ENCODE measurements at places on chromosomes 5 and 9.

DNA sequence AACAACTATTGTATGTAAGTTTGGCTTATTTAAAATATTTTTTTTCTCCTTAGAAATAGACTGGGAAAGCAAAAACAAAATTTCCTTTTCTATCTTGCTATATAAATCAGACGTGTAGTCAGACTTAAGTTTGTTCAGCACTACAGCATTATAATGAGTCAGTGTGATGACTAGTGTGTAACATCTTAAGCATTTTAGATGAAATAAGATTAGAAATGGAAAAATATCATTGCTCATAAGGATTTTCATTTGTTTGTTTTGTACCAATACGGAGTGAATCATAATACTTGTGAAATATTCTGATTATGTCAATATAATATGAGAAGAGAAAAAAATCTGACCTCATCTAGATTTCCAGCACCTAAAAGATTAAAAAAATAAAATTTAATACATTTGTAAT, 64.7 kb upstream of the RICTOR start:
- DNase-seq, result no peak

DNA sequence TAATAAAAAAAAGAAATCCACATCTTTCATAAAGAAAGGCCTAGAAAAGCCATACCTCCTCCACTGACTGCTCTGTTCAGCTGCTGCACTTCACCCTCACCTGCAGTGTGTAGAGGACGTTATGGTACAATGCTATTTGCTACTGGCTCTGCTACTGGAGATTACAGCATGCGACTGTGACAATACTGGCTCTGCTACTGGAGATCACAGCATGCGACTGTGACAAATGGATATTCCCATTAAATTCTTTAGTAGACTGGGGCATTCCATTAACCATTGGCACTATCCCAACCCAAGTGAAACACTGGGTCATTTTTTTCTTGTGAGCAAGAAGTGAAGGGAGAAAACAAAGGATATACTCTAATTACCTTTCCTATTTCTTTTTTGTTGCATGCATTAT, 1063.5 kb upstream of the DMAC1 start:
- no peak for DNase-seq

DNA sequence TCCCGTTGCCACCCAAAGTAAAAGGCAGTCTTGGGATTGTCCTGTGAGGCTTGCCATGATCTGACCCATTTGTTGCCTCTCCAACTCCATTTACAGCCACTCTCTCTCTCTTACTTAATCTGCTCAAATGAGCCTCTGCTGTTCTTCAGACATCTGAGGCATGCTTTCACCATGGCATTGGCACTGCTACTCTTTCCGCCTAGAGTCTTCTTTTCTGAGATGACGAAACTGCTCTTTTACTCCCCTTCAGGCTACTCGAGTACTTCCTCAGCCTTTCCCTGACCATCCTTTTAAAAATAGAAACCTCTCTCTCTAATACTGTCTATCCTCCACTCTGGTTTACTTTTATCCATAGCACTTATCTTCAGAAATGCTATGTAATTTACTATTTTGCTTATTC, 9.0 kb downstream of the FOCAD start:
- DNase-seq, result no peak

DNA sequence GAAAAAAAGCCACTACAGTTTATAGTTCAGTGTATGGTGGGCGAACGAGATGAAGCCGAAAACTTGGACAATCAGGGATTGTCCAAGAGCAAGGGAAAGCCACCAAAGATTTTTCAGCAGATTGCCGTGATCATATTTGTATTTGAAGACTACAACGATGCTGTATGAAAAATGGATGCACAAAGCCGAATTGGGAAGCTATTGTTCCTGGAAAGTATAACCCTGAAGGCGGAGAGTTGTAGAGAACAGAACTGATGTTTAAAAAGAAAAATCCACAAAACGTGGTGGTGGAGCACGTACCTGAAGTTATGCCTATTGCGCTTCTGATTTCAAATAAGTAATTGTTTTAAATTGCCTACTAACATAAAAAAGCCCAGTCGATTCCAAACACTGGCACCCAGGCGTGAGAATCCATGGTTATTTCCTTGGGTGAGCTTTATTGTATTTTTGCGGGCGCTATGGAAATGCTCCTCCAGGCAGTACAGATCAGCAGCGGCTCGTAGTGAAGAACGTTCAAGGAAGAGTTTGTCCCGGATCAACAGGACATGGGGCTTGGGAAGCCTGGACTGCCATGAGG, 772 bp upstream of the TARS1 start:
- no peak for DNase-seq

DNA sequence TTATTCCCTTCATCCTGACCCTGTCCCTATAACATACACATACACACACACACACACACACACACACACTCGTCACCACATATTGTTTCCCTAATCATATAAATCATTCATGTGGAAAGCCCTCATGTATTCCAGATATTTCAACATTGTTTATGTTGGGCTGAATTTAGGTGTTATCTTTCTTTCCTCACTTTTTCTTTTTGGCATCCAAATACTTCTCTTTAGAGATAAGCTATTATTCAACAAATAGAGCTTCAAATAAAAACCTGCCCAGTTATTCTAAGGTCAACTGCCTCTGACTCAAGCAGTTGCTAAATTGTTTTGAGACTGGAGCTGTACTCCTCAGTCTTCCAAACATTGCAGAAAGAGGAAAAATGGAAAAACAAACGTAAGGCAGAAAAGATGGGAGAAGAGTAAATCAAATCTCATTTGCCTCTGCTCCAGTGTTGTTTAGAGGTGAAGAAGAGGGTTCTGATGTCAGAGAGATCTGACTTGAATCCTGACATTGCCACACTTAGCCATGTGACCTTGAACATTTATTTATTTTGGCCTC, 215.7 kb downstream of the GAS1 start:
- no peak for DNase-seq

GRCh38 chr5:60802226-60802625, 41.8 kb downstream of the ELOVL7 start:
- no peak for DNase-seq

DNA sequence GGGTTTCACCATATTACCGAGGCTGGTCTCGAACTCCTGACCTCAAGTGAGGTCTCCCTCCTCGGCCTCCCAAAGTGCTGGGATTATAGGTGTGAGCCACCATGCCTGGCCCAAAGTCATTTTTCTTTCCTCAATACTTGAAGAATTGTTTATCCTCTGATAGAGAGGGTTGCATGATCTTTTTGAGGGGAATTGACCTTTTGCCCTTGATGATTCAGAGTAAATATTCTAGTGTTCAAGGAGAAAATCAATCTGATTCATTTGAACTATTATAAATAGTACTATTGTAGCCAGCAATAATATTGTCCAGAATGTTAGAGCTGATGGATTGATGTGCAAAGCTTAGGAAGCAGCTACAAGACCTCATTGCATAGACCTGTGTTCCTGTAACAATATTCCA, 47.1 kb downstream of the UGCG start:
- peak; percentile 14 for DNase-seq

DNA sequence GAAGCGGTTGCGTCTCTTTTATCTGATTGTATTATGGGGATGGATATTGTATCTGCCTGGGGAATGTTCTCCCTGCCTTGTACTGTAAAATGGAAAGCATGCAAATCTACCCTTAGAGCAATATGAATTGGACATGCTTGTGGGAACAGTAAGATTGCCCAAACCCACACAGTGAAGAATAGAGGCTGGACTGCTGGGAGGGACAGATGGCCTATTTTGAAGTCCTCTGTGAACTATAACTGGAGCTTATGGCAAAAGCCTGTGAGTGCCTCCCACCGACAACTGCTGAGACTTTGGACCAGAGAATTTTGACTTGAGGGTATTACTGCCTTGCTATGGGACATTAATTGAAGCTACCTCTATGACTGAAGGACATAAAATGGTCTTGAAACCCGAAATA, 168.9 kb downstream of the ERCC6L2 start:
- DNase-seq, result no peak
